ENCODE measurements at places on chromosomes 5 and 9.

- no peak for DNase-seq
These were observed 254.8 kb upstream of the PDE4D start for GRCh38 chr5:60148366-60148765.

- no peak for DNase-seq
These were observed 38.9 kb upstream of the SLC2A8 start for GRCh38 chr9:127358023-127358535.

DNA sequence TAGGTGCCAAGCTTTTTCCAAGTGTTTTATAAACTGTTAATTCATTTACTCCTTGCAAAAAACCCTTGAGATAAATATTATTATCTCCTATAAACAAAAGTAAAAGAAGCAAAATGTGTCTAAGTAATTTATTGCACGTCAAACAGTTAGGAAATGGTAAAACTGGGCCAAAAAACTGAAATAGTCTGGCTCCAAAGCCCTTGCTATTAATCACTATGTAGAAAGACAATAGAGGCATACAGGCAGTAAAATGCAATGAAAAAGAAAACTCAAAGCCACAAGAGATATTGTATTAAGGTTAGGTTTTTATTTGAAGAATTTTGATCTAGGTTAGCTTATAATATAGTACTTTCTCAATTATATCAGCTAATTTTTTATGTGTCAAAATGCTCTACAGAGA, 457.7 kb downstream of the ANXA1 start:
- DNase-seq, result no peak

DNA sequence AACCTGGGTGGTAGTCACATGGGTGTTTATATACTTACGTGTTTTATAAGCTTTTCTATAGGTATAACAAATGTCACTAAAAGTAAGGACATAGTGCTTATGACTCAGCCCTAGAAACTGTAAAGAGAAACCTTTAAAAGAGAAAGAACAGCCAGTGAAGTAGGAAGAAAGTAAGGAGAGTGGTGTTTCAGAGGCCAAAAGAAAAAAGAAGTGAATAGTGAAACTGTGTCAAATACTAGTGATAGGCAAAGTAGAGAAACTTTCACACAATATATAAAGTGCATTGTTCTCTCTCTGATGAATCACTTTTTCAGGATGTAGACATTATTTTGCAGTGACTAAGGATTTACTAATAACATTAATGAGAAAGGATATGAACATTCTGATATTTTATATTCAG, 74.2 kb upstream of the SUSD1 start:
- no peak for DNase-seq

GRCh38 chr9:114608525-114608796, 2.6 kb upstream of the TMEM268 start:
- DNase-seq, result no peak

GRCh38 chr5:73592551-73592950, 27.0 kb downstream of the UTP15 start:
- no peak for DNase-seq

DNA sequence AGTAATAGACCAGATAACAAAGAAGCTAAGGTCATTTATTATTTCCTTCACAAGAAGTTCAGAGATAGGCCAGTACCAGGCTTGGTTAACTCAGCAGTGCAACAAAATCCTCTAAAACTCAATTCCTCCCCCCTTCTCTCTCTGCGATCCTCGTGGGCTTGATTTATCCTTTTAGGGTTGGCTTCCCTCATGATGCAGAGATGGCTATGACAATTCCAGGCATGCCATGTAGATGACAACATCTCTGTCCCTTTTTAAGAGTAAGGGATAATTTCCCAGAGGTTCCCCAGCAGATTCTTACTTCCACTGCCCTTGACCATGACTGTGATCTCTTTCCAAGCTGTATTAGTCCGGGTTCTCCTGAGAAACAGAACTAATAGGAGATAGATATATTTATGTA, 28.7 kb upstream of the DAP start:
- DNase-seq, result no peak

DNA sequence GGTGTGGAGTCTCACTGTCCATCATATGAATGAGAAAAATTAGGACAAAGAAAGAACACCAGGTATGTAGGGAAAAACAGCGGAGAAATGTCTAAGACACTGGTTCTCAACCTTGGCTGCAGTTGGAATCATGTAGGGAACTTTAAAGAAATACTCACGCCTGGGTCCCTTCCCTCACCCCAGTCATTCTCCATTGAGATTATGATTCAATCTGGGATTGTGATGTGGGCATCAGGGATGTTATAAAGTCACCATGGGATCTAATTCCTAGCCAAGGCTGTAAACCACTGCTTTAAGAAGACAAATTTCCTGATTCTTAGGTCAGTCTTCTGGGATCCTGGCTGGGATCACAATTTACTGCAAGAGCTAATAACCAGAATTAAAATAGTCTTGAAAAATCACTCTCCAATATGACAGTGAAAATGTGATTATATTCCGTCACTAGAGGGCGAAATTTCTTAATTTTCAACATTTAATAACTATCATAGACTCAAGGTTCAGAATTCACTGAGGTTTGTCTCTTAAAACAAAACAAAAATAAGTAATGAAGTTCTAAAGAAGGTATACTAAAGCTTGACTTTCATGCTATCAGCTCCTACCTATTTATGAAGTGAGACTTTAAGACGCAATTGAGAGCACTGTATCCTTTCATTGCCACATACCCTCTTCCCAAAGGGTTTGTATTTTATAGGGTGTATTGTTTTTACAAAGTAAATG, 60.5 kb downstream of the GLDC start:
- no peak for DNase-seq

DNA sequence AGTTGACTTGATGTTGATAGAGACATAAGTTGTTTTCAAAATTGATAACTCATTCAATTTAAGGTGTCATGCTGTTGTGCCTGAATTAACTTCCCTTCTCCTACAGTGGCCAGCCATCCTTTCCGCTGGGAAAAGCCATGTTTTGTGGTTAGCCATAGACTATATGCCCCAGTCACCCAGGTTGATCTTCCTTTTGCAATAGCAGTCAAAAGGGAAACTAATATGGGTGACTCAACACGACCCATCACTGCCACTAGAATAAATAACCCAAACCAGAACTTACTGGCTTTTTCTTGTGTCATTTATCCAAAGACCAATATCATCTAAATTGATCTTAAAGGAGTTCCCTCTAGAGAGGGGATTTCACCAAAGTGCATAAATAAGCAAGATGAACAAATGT, 87.4 kb downstream of the PTCD2 start:
- DNase-seq, result no peak

- DNase-seq, result no peak
These were observed 23.5 kb downstream of the MAPKAP1 start for GRCh38 chr9:125683486-125683885.

DNA sequence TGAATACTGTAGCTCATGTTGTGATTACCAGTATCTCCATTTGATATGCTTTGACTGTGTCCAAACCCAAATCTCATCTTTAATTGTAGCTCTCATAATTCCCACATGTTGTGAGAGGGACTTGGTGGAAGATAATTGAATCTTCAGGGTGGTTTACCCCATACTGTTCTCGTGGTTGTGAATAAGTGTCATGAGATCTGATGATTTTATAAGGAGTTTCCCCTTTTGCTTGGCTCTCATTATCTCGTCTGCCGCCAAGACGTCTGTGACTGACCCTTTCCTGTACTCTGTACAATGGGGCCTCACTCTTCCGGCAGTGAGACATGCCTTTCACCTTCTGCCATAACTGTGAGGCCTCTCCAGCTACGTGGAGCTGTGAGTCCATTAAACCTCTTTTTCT, 59.3 kb downstream of the TRIO start:
- DNase-seq, result no peak

- DNase-seq, result no peak
These were observed 47.7 kb downstream of the COL23A1 start for GRCh38 chr5:178542455-178542854.

- no peak for DNase-seq
These were observed 43.0 kb downstream of the CYFIP2 start for GRCh38 chr5:157308836-157309465.

DNA sequence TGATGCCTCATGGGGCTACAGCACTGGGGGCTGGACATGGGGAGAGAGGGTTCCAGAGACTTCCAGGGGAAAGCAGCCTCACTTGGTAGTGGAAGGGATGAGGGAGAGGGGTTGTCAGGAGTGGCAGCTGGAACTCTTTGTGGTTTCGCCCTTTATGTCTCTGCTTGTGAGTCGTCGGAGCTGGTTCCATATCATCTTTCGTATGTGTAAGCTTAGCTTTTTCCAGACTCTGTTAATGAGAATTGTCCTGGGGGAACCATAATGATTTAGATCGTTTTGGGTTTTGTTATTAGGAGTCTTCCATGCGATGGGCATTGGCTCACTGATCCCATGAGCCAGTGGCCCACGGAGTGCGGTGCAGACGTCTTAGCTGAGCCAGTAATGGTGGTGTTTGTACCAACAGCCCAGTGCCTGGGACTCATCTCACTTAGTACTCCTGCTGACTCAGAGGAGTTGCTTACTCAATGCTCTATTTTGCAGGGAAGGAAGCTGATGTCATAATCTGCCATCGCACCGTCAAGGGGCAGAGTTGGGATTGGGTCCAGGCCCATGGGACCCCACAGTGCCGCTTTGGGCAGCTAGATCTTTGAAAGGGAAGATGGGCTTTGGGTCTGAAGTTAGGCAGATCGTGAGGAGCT, 48.5 kb downstream of the NEK6 start:
- no peak for DNase-seq

GRCh38 chr5:77080905-77081304, 6.2 kb downstream of the ZBED3 start:
- no peak for DNase-seq

DNA sequence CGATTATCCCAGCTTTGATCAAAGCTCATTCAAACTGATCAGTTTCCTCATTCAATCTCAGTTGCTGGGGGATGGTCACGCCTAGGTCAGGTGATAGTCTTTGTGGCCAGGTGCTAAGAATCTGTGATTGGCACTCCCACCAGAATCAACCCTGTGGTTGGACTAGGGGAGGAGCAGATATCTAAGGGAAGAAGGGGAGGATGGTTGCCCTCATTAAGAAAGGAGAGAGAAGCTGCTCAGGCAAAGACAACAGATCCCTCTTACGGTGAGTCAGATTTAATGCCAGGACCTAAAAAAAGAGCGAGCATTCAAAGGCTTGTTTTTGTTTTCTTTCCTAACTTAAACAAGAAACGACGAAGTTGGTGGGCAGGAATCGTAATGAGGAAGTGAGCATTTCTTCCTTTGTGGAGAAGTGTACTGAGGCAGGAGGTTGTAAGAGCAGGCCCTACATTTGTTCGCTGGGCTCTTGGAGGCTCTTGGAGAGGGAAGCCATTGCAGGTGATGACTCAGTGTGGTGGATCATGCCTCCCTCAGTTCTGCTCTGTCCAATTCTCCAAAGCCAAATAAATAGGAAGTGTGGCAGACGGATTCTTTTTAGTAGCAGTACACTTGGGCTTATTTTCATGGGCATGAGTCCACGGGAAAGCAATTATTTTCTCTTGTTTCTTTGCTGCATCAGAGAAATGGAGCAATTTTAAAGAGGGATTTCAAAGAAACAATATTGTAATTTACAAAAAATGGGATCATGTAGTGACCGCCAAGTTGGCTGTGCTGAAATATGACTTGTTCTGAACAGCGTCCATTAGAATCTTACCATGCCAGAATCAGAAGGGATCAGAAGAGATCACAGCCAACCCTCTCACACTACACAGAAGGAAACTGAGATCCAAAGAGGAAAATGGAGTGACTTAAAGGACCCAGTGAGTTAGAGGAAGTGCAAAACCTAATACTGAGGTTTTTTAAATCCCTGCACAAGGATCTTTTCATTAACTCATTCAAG, 18.7 kb upstream of the TGFBR1 start:
- DNase-seq, result no peak

DNA sequence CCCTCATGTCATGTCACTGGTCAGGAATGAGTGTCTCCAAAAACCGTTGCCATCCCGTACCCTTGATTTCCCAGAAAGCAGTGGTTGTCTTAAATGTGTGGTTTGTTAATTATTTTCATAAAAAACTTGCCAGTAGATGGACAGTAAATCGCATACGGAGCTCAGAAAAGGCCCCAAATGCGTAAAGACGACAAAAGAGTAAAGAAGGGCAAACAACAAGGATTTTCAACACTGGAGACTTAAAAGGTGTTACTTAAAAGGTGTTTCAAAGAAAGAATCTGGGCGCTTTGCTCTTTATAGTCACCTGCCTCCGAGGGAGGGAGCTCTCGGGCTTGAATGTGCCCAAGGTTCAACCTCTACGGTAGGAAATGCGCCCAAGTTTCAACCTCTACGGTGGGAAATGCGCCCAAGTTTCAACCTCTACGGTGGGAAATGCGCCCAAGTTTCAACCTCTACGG, 734 bp downstream of the KIF27 start:
- DNase-seq, result no peak
